Pulmonary artery endothelial cell (primary cell): ENCODE measurements at places on chromosomes 4 and X. TPM values are rescaled to one million over a fixed set of nuclear protein-coding genes. Genes with fewer than 3 reads are reported as not detected.
A peak's percentile ranks its signal among the peaks of the same experiment; 100 is the strongest.

PLS3 gene
- 457 and 701 TPM in 2 replicates for total RNA-seq

FHIP1A gene
- 0.42 and 0.59 TPM in 2 replicates for total RNA-seq

TMPRSS11A gene
- total RNA-seq: not detected in 2 replicates

TLR3 gene
- total RNA-seq: 1.6 and 7.0 TPM in 2 replicates

FAM9B gene
- total RNA-seq: not detected in 2 replicates

SPANXN3 gene
- total RNA-seq: not detected in 2 replicates

GAB1 gene
- 7.3 and 16.5 TPM in 2 replicates for total RNA-seq

KCND1 gene
- total RNA-seq: 0.13 and 0.32 TPM in 2 replicates

SLITRK4 gene
- 1.6 and 1.7 TPM in 2 replicates for total RNA-seq

MAGEB4 gene
- not detected in 2 replicates for total RNA-seq

PPBP gene
- total RNA-seq: not detected in 2 replicates

RNF128 gene
- not detected in 2 replicates for total RNA-seq

IQSEC2 gene
- 3.6 and 3.9 TPM in 2 replicates for total RNA-seq

GC gene
- total RNA-seq: not detected in 2 replicates

- DNase-seq: no peak
Measured at GRCh38 chr4:13763707-13764106, 136.2 kb upstream of the BOD1L1 start.

DNA sequence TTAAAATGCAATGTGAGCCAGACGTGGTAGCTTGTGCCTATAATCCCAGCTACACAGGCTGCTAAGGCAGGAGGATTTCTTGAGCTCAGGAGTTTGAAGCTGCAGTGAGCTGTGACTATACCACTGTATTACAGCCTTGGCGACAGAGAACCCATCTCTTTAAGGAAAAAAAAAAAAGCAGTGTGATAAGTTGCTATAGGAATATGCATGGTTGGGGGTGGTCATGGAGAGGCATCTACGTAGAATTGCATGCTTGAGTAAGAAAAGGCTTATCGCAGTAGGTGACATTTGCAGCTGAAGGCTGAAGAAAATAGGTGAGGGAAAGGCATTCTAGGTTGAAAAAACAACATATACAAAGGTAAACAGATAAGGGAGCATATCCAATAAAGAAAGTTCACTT lies 4.1 kb downstream of the DIAPH2 start:
- no peak for DNase-seq

GRCh38 chr4:20042769-20043168 lies 208.9 kb upstream of the SLIT2 start:
- DNase-seq: peak; percentile 69

DNA sequence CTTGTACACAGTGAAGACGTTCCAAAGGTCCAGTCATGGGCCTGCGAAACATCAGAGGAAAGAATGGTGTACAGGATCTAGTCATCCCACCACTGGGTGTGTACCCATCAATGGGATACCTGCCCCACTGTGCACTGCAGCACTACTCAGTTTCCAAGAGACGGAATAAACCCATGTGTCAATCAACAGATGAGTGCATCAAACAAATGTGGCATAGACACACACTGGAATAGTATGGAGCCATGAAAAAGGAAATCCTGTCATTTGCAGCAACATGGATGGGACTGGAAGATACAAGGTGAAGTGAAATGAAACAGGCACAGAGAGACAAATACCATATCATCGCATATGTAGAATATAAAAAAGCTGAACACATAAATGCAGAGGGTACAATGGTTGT lies 48.0 kb downstream of the DHRSX start:
- DNase-seq: no peak

DNA sequence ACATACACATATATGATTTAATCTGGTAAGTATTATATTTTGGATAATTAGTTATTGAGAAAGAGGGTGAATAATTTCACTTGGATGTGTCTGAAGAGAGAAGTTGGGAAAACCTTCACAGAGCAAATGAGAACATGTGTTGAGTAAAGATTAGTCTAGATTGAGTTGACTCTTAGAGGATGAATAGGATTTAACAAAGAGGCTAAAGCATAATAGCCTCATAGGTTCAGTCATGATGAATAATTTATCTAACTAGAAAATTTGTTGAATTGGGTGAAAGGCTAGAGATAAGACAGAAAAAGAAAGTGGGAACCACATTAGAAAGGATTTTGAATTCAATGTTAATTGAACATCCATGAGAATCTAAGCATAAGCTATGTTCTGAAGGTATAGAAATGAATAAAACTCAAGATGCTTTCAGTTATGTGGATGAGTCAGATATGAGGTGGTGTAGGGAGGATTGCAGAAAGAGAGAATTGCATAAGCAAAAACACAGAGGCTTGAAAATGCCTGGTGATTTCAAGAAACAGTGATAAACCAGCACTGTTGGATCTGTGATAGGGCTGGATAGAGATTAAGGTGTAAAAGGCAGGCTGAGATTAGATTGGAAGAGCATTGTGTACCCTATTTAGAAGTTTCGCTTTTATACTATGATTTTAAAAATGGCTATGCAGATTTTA lies 207.6 kb upstream of the NR3C2 start:
- no peak for DNase-seq

- DNase-seq: no peak
Measured at GRCh38 chr4:186695392-186695791, 28.3 kb downstream of the FAT1 start.

GRCh38 chrX:116241001-116241400 lies 70.5 kb downstream of the AGTR2 start:
- DNase-seq: no peak

GRCh38 chrX:107985033-107985432 lies 2.9 kb upstream of the TEX13B start:
- no peak for DNase-seq

DNA sequence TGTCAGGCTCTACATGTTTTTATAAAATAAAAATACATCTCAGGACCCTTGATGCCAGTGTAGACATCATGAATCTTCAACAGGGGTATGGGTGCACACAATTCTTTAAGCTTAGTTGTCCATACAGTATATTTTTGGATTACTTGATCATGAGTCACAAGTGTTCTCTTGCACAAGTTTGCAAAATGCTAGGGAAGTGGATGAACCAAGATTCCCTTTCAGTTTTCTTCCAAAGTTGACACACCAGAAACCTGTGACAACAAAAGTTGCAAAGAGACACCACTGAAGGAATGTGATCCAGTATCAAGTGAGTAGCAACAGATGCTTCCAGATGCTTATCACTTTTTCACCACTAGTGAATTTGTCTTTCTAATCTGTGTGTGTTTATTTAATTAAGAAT lies 1021.2 kb downstream of the PCDH7 start:
- DNase-seq: no peak

- DNase-seq: no peak
Measured at GRCh38 chr4:71009086-71009485, 15.6 kb downstream of the DCK start.

GRCh38 chrX:115054876-115055275 lies 37.5 kb upstream of the IL13RA2 start:
- DNase-seq: no peak

- no peak for DNase-seq
Measured at GRCh38 chr4:107210450-107211239, 174.5 kb upstream of the DKK2 start.

DNA sequence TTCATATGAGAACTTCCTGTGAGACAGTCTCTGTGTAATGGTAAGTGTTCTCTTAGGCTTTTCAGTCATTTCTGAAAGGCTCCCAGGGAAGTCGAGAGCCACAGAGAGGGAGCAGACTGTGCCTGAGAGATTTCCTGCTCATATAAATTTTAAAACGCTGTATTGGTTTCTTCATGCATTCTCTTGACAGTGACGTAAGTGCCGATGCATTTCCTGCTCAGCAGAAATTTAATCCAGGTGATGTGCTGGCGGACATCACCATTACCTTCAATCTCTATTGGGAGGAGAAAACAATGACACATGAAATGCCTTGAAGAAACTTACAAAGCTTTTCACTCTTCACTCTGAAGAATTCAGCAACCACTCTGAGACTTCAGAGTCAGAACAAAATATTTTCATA lies 383.6 kb downstream of the BMPR1B start:
- DNase-seq: no peak

DNA sequence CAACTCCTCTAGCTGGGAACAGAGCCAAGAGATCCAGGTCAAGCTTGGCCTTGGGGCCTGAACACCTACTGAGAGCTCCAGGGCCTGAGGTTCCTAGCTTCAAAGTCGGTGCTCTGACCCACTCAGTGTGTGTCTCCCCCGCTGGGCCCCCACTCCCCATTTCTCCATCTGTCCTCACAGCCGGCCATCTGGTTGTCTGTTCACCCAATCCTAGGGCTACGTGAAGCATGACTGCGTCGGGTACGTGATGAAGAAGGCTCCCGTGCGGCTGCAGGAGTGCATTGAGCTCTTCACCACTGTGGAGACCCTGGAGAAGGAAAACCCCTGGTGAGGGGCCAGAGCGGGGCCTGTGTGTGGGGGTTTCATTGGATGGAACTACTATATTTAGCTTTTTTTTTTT lies 12.3 kb downstream of the USP11 start:
- DNase-seq: no peak

- DNase-seq: no peak
Measured at GRCh38 chr4:159543831-159544230, 441.0 kb downstream of the RAPGEF2 start.

DNA sequence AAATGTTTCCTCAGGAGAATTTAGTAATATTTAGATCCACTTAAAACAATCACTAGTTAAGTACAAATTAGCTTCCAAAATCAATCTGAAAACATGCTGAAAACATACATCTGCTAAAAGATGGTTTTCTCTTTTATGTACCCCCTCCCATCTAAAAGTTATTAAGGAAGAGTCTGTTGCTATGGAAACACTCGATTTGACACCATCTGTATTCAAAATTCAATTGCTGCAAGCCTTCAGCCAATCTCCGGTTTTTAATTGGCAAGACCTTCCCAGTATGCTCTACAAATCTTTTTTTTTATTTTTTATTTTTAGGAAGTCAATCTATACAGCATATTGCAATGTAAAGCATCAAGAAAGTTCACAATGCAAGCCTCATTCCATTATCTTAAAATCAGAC lies 639.3 kb upstream of the FTHL17 start:
- no peak for DNase-seq

- DNase-seq: no peak
Measured at GRCh38 chr4:15013585-15013984, 11.3 kb downstream of the CPEB2 start.

DNA sequence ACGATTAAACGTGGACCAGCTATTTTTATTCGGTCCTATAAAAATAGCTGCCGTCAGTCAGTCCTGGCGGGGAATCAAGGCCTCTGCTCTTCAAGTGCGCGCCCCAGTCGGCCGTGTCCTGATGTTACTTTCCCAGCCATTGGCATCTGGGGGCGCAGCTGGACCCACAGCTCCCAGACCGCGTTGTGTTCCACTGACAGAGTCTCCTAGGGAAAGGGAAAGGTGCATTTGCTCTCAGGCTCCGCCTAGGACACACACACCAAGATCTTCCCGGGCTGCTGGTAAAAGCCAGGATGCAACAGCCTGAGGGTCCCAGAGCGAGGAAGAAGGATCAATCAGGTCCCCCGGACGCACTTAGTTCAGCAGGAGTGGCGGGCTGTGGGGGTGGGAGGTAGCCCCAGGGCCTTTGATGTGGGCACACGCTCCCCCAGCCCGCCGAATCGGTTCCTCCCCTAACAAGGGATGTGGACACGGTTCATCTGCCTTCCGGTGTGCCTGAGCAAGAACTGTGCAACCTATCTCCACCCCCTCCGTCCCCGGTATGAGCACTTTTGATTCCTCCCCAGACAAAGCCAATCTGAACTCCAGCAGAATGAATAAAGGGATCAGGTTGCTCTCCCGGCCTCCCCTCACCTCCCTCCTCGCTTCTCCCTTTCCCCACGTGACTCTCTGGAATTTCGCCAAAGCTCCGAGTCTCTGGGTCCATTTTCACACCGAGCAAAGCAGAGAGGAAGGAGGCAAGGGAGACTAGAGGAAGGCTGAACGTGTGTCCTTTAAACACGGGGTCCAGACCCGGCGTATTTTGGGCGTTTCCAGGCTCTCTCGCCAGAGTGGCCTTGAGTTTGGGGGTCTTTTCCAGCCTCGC lies 626 bp upstream of the FRAS1 start:
- no peak for DNase-seq

DNA sequence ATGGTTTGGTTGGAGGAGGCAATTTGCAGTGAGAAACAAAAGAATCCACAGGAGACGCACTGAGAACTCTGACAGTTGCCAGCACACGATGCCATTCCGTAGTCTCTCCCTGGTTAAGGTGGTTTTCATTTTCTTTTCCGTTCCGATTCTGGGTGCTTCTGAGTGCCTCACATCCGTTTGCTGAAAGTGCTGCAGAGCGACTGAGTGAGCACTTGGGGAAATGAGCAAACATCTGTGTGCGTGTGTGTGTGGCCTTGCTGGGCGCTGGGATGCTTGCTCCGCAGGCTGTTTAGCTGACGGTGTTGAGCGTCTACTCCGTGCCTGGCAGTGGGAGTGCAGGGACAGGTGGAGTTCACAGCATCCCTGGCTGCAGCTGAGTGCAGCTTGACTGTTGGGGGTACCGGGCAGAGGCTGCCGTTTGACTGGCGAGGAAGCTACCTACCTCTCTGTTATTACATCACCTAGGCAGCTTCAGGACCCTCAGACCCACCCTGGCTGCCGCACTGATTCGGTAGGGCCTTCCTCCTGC lies 49.3 kb downstream of the SORCS2 start:
- DNase-seq: no peak

- DNase-seq: no peak
Measured at GRCh38 chrX:9729171-9729885, 36.3 kb downstream of the GPR143 start.

DNA sequence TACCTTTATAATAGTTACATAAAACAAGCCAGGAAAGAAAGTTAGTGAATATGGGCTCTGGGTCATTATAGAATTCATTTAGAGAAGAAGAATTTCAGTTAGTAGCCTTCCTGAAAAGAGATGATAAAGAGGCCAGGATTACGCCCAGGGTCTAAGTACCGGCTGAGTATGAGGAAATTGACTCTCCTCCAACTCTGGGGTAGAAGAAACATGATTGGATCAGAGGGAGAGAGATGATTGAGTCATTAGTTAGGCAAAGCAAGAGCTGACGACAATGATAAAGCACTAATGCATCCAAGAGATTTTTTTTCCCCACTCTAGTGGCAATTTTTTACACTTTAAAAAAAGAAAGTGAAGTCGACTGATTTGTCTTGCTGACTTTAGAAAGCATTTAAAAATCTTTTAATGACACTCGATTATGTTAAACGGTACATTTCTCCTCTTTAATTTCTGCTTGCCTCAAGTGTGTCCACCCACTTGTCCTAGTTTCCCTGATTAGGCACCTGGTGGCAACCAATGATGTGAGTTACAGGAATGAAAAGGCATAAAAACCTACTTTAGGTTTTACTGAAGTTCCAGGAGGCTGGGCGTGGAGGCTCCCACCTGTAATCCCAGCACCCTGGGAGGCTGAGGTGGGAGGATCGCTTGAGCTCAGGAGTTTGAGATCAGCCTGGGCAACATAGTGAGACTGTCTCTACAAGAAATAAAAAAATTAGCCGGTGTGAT lies 37.3 kb upstream of the IGFBP7 start:
- no peak for DNase-seq
